ENCODE measurements at places on chromosomes 1 and 21.

- no peak for DNase-seq
These were observed 216.1 kb downstream of the NPHP4 start for GRCh38 chr1:5776035-5776550.

DNA sequence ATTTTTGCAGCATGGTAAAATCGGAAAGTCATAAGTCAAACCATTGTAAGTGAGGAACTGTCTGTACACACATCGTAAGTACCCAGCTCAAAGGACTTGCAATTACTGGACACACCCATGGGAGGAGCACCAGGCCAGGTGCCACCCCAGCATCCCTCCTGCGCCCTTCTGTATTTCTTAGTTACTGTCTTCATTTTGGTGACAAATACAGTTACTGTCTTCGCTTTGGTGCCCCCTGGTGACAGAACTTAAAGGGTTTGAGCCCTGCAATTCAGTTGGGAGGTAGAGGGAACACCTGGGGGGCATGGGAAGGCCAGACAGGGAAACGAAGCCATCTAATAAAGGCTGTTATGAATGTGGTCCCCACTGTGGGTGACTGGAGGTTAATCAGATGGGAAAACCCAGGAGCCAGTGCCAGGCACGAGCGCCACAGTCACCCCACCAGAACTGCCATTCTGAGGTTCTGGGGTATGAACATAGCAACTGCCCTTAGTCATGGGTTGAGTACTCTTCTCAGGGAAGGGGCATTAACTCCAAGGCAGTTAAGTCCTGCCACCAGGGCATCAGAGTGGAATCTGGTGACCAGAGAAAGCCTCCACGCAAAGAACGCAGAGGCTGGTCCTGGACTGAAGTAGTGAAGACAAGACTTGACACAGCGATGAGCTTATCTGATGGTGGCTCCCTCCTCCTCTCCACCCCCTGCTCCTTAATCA is 612.9 kb downstream of the PTPRU start:
- DNase-seq: peak; percentile 19

- no peak for DNase-seq
These were observed 41.7 kb downstream of the ITPKB start for GRCh38 chr1:226697151-226697928.

DNA sequence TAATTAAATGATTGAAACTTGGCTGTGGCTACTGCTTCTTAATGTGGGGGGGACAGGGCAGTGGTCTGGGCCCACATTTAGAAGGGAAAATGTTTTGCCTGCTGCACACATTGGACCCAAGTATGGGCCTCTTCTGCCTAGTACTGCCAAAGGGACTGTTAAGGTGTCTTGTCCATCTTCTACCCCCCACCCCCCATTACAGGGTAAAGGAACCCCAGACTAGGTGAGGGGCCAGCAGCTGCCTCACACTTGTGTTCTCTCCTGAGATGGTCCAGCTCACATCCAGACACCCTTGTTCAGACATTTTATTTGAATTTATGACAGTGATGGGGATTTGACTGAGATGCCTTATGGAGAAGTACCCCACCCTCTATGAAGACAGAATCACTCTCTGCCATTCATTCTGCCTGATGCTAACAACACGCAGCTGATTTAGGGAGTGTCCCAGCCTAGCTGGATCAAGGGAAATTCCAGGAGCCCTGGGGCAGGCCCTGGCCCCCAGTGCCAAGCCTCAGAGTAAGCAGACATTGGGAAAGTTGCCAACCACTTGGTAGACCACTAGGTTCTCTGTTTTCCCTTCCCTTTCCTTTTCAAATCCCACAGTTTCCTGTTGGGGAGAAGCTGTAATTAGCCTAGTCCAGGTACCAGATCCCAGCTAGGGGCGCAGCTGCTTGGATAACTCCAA is 42.1 kb downstream of the YARS1 start:
- DNase-seq: peak; percentile 32

DNA sequence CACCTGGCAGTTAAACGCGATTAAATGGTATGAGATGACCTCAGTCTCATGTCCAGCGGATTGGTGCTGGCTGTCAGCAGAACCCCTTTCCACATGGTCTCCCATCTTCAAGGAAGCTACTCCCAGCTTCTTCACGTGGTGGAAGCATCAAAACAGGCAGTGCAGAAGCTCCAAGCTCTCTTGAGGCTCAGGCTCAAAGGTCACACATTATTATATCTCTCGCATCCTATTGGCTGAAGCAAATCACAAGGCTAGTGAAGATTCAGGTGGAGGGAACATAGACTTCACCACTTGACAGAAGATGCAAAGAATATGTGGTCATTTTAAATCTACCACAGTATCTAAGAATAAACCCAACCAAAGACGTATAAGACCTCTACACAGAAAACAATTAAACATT is 181.9 kb downstream of the VPS13D start:
- DNase-seq: no peak

DNA sequence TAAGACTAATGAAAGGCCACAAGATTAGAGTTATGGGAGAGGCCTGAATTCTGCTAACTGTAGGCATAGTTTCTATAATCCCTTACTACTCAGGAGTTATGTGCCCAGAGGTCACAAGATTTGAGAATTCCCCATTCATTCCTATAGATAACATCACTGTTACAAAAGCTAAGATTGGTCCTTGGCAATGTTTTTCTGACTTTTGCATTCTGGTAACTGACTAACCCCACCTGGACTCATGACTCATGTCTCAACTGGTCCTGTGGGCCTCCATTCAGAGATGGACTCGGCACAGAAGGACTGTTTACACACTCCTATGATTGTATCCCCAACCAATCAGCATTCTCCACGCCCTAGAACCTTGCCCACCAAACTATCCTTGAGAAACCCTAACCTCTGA is 249.0 kb upstream of the ZP4 start:
- DNase-seq: no peak

DNA sequence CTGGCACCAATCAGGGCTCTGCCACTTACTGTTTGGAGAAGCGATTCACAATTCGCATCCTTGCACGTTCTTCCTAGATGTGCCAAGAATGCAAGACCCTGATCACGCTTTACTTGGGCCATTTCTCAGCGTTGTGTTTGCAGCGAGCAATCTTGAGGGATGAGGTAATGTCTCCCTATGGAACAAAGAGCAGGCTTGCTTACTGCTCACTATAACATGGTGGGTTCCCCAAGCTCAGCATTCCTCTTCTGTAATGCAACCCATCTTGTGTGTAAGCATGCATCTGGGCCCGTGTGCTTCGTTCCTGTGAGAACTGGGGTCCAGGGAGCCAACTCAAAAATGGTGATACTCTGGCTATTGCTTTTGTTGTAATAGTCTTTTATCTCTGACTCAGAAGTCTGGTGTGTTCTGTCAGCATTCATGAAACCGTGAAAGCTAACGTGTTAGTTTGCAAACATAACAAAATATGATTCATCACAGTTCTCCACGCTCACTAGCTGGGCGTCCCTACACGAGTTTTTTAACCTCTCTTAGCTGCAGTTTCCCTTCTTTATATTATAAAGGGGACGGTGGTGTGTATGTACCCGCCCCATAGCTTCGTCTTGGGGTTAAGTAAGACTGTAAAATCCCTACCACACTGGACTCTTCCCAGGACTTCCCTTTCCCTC is 33.3 kb downstream of the DNTTIP2 start:
- DNase-seq: no peak

- no peak for DNase-seq
These were observed 144.8 kb upstream of the SLC35F3 start for GRCh38 chr1:233759665-233760064.

Measured in NCI-H2081 (cell line).